ENCODE measurements at places on chromosomes 1 and 21. TPM values are rescaled to one million over a fixed set of nuclear protein-coding genes. Genes with fewer than 3 reads are reported as not detected.

The LCE1A gene
- total RNA-seq: not detected

The TFF2 gene
- not detected for total RNA-seq

The TTLL7 gene
- 19.1 TPM for total RNA-seq

The ELAPOR1 gene
- total RNA-seq: 0.39 TPM

The CFHR4 gene
- not detected for total RNA-seq

The C1orf87 gene
- not detected for total RNA-seq

The NEK7 gene
- total RNA-seq: 301 TPM

The ENAH gene
- 160 TPM for total RNA-seq

The EEIG2 gene
- total RNA-seq: 18.0 TPM

The CD160 gene
- not detected for total RNA-seq

The ALG14 gene
- 3.5 TPM for total RNA-seq

The APOBEC4 gene
- not detected for total RNA-seq

The AGMAT gene
- total RNA-seq: 0.52 TPM

The IGSF9 gene
- not detected for total RNA-seq

The ST6GALNAC5 gene
- total RNA-seq: 0.83 TPM

Data from smooth muscle cell of the pulmonary artery (primary cell).